Stimulated activated CD4-positive, alpha-beta T cell treated with anti-CD3 and anti-CD28 coated beads, TNF-alpha, amount 100 ng/mL, for 4 hours (primary cell): ENCODE measurements at places on chromosomes 5 and 9.

DNA sequence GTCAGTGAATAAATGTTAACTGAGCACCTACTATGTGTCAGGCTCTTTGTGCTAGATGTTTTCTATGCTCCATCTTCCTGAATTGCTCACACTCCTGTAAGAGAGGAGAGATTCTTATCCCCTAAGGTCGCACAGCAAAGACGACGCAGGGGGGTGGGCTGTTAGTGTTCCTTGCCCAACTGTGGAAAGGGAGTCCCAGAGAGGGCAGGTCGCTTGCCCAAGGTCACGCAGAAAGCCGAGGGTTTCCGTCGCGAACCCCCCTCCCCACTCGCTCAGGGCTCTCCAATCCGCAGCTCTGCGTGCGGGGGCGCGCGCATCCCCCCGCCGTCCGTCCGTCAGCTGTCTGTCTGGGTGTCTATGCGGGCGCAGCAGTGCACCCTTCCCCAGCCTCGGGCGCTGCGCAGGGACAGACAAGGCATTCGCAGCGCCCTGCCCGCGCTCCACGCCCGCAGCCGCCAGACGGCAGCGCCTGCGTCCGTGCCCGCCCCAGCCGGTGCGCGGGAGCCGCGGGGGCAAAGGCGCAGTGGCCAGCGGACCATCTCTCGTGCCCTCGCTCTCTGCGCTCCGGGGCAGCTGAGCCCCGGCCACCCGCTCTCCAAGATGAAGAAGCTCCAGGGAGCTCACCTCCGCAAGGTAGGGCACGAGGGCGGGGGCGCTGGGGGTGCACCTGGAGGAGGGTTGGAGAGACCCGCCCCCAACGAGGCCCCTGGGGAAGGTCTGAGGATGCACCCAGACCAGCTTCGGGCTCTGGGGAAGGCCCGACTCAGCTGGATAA, at the start of gene SLC6A7:
Gene SLC6A7 (plus strand): TSS at position 335 of the 775 bp plus-strand sequence. CDS start 266 bp downstream, at position 601.
- no peak for DNase-seq

DNA sequence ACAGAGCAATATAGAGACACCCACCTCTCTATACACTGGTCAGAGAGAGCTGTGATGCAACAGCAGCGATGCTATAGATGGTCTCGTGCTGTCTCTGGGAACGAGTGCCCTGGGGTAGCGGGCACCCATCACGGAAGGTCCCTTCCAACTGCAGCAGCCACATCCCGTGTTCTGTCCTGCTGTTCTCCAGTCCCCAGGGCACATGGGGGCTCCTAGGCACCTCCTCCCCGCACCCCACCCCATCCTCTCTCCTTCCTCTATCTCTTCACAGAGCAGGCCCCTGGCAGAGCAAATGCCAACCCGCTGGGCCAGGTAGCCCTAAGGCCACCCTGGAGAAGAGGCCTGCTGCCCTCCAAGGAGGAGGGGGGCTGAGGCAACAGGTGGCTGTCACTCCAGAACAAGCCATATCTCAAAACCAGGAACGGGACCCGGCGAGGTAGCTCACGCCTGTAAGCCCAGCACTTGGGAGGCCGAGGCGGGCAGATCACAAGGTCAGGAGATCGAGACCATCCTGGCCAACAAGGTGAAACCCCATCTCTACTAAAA, 8.2 kb downstream of the FIBCD1 start:
- DNase-seq, result no peak

DNA sequence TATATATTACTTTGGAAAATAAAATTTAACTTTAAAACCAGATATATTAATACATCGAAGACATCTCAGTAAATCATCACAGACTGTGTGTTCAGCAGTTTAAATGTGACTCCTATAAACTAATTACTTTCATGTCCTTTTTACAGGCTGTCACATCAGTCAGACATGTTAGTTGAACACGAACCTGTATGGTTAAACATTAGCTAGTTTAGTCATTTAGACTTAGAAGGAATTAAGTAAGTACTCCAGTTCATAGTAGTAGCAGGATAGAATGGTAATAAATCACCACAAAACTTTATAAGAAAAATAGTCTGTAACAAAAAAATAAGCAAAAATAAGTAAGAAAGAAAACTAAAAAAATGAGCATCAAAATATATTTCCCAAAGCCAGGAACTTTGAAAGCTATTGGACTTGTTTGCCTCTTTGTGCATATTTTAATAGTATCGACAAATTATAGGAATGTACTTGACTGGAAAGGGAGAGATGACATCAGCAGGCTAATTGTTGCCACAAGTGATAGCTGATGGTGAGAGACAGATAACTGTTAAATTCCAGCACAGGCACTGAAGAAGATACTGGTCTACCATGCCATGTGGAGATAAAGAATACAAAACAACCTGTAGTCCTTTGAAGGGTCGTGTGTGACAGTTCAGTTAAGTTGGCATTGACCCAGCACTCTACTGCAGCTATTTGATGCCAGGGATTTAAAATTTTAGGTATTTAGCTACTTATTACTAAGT, 83.9 kb downstream of the RIC1 start:
- no peak for DNase-seq

DNA sequence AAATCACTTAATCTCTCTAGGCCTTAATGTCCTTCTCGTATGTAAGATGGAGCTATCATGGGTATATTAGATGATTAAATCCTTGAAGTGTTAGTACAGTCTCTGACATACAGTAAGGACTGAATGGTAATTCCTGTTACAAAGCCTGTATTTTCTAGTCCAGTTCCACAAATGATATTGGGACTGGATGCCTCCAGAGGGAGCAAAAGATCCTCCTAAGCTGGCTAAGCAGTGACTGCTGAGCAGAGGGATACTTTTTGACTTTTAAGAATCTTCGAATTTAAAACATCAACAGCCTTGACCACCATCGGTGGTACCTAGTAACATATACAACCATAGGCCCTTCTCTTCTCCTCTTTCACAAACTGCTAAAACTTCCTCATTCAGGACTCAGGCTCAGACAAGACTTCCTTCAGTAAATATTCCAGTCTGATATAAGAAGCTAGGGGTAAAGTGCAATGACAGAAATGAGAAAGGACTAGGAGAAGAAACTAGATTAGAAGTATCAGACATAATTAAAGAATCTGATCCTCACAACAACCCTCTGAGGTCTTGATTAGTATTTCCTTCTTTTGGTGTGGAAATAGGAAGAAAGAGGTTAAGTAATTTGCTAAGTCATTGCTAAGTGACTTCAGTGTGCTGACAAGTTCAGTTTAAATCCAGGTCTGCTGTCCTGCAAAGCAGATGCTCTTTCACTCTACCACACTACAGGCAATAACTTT, 13.9 kb downstream of the PTAR1 start:
- no peak for DNase-seq

- no peak for DNase-seq
Measured at GRCh38 chr5:140342287-140342686, 4.1 kb downstream of the HBEGF start.

GRCh38 chr9:108184941-108185340, 670.8 kb downstream of the ACTL7B start:
- no peak for DNase-seq

DNA sequence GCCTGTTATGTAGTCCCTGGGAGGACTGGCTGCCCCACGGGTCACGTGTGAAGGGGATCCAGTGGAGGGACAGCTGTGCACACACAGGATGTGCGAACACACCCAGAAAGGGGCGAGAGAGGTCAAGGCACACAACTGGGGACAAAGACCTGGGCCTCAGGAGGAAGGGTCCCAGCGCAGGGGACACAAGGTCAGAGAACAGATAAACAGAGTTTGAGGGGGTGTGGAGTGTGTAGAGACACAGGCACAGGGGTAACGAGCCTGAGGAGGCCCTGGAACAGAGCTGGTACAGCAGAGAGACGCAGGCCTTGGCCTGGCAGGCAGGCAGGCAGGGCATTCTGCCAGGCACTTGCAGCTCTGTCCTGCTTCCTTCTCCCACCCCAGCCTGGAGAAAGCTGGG, 14.8 kb upstream of the PSMD5 start:
- no peak for DNase-seq

GRCh38 chr5:102483736-102484135, 15.1 kb downstream of the SLCO6A1 start:
- DNase-seq, result no peak

DNA sequence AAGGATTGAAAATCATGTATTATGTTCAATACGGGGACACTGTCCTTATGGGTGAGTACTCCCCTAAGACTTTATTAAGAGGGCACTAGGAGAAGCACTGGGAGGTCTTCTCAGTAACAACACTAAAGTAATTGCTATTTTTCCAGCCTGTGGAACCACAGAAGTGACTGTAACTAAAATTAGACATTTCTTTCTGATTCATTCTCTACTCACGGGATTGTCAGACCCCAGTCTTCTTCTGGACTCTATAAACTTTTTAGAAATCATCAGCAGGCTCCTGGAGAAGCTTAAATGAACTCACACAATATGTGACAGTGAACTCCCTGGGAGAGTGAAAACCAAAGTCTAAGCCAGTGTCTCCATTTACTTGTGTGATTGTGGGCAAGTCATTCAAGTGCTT, 14.5 kb downstream of the TLR4 start:
- no peak for DNase-seq

GRCh38 chr9:7298123-7298522, 501.5 kb downstream of the DMAC1 start:
- DNase-seq, result no peak

DNA sequence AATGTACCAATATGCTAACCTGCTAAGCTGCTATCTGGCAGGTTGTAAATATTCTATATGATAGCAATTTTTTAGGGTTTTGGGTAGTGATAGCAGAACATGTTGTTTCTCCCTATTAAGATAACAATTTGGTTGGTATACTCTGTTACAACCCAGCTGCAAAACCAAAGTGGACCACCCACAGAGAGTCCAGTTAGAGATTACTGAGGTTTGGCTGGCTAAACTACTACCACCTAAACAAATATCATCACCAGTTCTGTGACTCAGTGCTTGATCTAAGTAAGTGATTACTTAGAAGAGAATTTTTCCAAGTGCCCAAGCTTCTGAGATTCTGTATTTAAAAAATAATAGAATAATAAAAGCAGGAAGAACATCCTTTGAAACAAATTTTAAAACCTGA, 72.3 kb downstream of the XRCC4 start:
- no peak for DNase-seq

- no peak for DNase-seq
Measured at GRCh38 chr9:37836386-37836785, 35.8 kb downstream of the DCAF10 start.

GRCh38 chr5:142981886-142982820, 212.0 kb downstream of the ARHGAP26 start:
- DNase-seq, result no peak

DNA sequence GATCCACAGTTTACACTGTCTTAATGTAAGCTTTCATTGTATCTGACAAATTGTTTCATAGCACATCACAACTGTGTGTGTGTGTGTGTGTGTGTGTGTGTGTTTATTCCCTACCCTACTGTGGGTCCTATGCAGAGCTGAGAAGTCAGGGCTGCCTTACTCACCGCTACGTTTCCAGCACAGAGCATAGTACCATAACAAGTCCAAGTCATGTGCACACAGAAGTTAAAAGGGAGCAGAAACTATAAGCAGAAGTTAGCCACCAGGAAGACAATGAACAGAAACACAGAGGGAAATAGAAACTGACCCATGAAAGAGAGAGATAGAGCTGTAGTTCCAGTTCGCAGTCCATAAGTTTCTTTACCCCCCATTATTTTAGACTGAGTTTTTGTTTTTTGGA, 38.2 kb upstream of the DMXL1 start:
- DNase-seq, result no peak

DNA sequence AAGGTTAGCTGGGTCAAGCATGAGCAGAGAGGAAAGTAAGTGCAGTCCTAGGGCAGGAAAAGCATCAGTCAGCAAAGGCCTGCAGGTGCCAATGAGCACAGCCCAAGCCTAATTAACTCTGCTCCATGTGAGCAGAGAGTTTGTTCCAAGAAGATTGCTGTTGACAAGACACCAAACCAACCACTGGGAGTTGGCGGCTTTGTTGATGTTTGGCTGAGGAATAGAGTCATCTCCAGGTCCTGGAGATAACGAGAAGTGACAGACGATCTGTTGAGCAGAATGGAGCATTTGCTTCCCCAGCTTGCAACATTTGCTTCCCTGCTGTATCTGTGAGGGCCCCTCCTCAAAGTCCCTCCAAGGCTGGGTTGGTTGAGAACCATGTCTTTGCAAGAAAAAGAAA, 68.2 kb downstream of the FAM114A2 start:
- DNase-seq, result no peak

GRCh38 chr5:176658007-176658599, 10.8 kb downstream of the TSPAN17 start:
- DNase-seq, result peak; percentile 49

DNA sequence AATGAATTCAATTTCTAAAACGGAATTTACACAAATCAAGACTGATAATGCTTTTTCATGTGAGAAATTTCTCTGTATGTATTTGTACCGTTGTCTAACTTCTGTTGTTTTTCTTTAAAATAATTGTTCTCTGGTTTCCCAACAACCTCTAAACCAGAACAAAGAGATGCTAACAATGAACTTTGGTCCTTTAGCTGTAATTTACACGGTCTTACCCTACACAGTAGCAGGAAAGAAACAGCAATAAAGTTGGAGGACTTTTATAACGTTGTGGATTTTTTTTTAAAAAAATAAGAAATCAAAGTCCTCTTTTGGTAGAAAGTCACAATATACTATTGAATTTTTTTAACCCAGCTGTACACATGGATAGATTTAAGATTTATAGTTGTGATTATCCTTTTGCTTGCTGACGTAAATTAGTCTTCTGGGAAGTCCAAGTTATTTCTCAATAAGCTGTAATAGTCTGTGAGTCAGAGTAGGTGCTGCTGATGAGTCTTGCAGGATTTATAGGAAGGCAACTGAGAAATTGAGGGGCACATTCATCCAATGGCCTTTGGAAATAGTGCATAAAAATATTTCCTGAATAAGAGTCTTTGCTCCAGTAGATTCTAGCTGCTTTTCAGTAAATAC, 76.8 kb upstream of the PCSK1 start:
- no peak for DNase-seq

DNA sequence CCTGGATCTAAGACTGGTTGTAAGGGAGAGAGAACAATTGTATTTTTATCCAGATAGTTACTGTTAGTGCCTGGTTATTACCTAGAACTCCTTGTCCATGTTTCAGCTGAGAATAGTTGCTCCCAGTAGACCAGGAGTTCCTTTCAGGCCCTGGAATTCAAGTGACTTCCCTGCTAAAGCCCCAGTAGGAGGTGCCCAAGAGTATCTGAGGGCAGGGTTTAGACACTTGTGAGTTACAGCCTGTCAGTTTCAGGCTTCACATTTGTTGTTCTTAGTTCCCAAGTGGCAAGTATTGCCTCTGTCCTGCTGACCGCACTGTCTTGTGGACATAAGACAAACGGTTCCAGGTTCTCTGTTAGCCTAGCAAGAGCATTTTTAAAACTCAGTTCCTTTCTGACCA, 743.9 kb upstream of the SEMA6A start:
- no peak for DNase-seq

DNA sequence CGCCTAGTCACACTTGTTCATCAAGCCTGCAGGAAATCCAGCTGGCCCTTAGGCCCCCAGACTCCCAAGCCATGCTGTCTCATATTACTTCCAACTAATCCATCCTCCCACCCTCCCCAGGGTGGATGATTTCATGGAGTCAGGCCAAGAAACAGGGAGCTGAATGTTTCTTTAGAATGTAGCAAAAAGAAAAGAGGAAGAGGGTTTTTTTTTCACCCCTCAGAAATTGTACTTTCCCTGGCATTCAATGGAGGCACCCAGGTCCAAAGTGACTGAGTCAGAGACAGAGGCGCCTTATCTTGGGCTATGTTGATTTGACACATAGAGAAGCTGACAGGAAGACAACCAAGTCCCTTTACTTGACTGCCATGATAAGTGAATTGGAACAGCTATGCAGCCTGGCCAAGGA, 260.2 kb upstream of the NR4A3 start:
- DNase-seq, result no peak
